D341Med (cell line): ENCODE measurements at places on chromosomes 7 and 10.
A peak's percentile ranks its signal among the peaks of the same experiment; 100 is the strongest.

DNA sequence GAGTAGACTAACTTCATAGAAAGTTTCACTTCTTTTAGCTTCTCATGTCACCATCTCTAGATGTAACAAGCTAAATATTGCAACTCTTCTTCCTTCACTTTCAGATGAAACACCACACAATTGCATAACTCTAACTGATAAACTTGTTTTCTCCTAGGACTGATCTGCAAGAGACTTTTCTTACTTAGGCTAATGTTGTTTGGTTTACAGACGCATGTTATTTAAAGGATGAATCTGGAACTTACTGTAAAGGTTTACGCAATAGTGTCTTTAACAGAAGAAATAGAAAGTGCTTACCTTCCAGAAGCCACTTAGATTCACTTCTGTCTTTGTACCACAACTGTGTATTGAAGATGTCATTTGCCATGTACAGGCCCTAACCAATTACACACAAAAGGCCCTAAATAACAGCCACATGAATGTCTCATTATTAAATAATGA is 22.1 kb upstream of the ZC3HAV1 start:
- no peak for DNase-seq

DNA sequence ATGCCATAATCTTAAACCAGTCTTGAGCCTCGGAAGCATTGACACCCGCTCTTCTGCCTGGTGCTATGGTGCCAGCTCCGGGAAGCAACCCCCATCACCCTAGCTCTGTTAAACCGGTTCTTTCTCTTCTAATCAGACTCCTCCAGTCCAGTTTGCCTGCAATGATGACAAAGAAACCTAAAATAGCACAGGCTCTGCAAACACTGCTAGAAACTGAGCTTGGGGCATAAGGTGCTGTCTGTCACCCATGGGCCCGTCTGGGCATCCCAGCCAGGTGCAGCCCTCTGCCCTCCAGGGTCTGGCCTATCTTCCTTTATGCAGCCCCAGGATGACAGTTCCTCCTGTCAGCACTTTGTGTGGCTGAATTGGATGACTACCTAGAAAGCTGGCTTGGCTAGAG is 14.2 kb upstream of the CAMK2G start:
- no peak for DNase-seq

DNA sequence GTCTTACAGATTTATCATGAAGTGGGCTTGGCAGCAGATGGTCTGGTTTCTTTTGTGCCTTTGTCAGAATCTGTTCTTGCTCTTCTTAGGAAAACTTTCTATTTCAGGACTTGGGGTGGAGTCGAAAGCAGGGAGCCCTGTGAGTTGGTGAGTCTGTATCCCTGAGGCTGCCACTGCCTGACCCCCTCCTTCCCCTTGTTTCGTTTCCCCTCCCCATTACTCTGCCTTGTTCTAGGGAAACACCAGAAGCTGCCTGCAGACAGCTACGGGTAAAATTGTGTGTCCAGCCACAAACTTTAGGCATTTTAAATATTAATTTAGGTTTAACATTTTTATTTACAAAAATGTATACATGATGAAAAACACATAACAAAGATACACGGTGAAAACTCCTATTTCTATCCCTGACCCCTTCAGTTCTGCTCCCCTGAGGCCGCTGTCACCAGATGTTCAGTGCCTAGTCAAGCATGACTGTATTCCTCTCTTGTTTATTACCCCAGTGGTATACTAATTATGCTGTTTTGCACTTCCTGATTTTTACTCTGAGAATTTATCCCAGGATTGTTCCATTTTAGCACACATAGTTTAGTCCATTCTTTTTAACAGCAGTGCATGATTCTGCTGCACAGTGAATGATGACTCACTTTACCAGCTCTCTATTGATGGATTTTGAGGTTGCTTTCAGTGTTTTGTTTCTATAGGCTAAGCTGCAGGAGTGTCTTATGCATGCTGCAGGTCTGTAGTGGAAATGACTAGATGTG is 9.1 kb downstream of the TSPAN14 start:
- DNase-seq = no peak

GRCh38 chr7:80659120-80660055 is 20.9 kb downstream of the CD36 start:
- peak; percentile 22 for DNase-seq

DNA sequence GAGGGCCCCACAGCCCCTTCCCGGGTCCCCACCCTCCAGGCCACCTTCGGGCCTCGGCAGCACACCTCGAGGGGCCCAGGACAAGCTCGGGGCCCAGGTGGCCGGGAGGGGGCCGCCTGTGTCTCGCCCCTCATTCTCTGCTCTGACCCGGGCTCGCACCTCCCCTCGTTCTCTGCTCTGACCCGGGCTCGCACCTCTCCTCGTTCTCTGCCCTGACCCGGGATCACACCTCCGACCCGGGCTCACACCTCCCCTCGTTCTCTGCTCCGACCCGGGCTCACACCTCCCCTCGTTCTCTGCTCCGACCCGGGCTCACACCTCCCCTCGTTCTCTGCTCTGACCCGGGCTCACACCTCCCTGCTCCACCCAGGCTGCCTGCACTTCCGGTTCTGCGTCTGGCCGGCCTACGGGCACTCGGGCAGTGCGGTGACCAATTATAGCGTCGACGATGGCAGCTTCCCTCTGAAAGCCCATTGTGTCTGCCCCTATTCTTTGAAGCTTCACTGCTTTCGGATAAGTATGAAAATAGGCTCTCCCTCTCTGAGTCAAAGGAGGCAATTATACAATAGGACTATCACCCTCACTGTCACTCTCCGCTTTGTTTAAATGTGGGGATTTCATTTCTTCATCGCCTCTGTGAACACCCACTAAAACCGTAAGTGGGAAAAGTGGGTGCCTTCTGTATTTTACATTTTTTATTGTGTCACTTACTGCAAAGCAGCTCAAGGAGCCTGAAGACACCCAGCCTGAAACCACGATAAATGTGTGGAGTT is 457.4 kb downstream of the DNAJB6 start:
- DNase-seq = no peak

- no peak for DNase-seq
Measured at GRCh38 chr7:132390705-132391104, 185.6 kb downstream of the PLXNA4 start.

DNA sequence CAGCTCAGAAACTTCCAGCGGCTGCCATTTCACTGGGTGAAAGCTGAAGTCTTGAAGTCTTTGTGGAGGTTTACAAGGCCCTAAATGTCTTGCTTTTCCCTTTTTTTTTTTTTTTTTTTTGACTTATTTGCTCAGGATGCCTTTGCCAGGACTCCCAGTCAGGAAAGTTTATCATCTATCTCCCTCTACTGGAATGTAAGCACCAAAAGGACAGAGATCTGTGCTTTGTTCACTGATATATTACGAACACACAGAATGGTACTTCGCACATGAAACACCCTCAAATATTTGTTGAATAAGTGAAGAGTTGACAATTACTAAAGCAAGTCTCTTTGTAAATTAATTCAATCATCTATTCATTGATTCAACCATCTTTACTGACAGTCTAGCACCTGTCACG is 23.2 kb downstream of the ABCB4 start:
- DNase-seq = no peak

DNA sequence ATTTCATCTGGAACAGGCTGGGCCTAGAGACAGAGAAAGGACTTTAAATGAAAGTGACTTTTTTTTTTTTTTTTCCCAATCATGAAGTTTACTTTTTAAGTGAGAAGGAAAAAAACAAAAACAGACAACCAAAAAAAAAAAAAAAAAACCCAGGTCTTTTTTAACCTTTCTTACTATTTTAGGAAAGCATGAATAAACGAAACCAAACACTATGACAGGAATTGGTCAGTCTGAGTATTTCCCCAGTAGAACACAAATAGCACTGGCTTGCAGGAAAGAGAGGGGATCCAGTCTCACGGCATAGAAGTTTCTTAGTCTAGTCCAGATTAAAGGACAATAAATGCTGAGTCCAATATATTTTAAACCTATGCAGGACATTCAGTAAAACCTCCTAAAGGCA is 180.5 kb upstream of the CCDC6 start:
- no peak for DNase-seq

GRCh38 chr7:124390301-124390700 is 357.4 kb upstream of the TMEM229A start:
- no peak for DNase-seq
